Iris pigment epithelial cell (primary cell): ENCODE measurements at places on chromosomes 1 and 21.

- DNase-seq = no peak
Observed at GRCh38 chr1:16474166-16474800, 33.8 kb downstream of the NECAP2 start.

DNA sequence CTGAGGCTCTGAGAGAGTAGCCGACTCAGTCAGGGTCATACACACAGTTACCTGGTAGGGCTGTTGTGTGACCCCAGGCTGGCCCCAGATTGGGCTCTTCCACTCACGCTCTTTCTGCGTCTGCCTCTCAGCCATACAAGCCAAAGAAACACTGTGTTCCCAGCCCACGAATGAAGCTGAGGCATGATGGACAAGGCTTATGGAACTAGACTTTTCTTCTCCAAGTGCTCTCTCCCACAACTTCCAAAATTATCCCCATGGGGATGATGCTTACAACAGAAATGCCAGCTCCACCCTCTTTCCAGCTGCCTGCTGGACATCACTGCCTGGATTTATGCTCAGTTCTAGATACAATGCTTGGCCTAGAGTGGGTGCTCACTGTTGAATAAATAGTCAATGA lies 102.8 kb upstream of the JUN start:
- DNase-seq = no peak

GRCh38 chr1:225253784-225254183 lies 174.1 kb downstream of the LBR start:
- peak; percentile 13 for DNase-seq

GRCh38 chr1:167791281-167792187 lies 69.8 kb downstream of the MPZL1 start:
- DNase-seq = peak; percentile 82

DNA sequence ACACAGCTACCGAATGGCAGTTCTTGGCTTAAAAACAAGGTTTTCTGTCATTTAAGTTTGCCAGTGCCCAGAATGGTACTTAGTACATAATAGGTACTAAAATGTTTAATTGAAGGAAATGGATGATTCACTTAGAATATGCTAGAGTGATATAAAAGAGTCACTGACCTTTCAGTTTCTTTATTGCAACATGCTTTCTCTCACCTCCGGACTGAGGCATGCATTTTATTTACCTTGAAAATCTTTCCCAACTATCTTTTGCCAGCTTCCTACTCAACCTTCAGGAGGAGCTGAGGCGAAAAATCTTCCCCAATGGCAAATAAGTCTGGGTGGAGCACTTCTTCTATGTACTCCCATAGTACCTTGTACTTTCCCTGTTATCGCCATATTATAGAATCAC lies 244.9 kb downstream of the ZNF648 start:
- no peak for DNase-seq

GRCh38 chr1:2203671-2204414 lies 9.3 kb upstream of the FAAP20 start:
- no peak for DNase-seq

DNA sequence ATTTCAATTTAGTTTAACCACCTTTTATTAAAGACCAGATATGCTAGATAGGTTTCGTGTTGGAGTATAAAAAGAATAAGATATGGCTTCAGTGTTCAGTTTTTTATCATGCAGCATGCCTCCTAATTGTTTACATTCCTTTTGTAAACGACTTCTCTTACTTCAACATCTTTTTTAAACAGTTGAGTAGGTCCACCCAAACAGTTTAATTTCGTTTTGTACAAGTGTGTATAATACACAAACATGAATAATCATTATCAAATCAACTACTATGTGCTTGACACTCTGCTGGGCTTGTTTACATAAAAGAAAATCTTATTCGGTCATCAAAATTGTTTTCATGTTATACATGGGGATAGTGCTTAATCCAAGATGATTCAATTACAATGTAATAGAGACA lies 906.3 kb upstream of the ADGRL4 start:
- no peak for DNase-seq

GRCh38 chr21:32735524-32735923 lies 7.7 kb upstream of the SYNJ1 start:
- DNase-seq = no peak

GRCh38 chr1:70003211-70003908 lies 202.0 kb downstream of the LRRC40 start:
- no peak for DNase-seq

DNA sequence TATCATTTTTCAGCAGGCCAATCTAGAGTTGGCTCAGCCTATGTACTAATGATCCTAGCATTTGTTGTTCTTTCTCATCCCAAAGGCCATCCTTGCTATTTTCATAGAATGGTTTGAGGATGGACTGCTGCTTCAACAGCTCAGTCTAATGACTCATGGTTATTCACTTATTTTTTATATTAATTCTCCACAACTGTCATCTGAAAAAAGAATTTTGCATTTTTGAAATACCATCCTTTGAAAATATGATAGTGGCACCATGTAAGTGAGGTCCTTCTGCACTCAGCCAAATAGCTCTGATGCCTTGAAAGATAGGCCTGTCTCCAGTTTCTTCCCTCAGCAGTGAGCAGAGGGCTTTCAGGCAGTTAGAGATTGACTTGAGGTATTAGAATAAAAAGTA lies 377.5 kb downstream of the LMO4 start:
- DNase-seq = no peak

GRCh38 chr1:30923597-30923996 lies 15.0 kb upstream of the SDC3 start:
- peak; percentile 65 for DNase-seq

DNA sequence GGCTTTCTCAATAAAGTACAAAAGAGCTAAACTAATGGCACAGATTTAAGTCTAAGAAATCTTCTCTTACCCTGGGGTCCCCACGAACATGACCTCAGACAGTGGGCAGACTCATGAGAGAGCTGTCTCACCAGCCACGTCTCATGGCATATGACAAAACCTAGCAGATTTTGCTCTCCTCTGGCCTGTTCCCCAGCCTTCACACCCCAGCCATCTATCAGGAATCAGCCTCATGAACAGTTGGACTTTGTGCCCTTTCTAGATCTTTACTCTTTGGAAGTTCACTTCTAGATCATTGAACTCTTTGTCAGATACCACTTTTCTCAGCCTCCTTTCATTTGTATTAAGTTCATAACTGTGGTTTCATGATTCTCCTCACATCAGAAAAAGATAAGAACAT lies 14.2 kb upstream of the HSD3B1 start:
- DNase-seq = no peak

- DNase-seq = no peak
Observed at GRCh38 chr1:200917291-200917817, 22.7 kb downstream of the INAVA start.

DNA sequence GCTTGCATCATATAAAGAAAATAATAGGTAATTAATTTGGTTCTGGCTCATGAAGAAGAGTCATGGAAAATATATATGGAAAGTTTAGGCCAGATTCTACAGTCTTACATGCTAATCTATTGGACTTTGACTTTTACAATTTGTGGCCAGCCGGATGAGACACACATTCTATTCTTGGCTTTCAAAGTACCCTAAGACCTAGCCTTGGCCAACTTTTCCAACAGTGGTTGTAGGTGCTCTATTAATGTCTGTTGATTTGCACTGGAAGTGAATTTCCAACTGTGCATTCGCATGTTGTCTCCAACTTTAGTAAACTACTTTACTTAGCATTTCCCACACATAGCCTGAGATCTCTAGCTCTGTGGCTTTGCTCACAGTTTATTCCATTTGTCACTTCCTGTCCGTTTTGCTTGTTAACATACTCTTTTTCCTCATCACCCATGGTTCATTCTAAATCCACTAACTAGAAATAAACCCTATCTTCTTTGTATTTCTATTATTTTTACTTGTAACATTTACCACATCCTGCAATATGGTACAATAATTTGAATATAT lies 644.0 kb downstream of the PTPRC start:
- peak; percentile 71 for DNase-seq

GRCh38 chr21:32131164-32131563 lies 147.7 kb downstream of the MIS18A start:
- DNase-seq = no peak

GRCh38 chr1:226873771-226874578 lies 3.6 kb downstream of the PSEN2 start:
- no peak for DNase-seq

- DNase-seq = peak; percentile 99
Observed at GRCh38 chr1:54850737-54851136, 36.3 kb downstream of the DHCR24 start.

DNA sequence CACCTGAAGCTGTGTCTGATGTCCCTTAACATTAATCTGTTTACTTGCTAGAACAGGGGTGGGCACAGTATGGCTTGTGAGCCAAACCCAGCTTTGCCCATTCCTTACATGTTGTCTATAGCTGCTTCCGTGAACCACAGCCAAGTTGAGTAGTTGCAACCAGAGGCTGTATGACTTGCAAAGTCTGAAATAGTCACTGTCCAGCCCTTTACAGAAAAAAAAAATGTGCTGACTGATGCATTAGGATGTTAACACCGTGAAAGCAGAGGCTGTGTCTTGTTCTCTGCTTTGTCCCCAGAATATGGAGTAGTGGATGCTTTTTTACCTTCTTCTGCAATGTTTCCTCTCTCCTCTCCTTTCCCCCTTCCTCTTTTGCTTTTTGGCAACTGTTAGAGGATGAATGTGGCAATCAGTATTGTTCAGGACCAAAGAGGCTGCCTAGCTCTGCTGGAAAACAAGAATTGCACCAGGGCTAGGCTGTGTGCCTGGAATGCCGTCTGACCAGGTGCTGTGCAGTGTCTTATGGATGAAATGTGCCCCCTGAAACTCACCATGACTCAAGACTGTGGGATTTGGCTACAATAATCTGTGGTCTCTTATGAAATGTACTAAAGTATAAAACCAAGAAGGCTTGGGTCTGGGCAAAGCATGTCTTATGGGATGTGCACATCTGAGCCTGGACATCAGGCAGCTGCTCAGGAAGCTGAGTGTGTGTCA lies 79.6 kb upstream of the GCLM start:
- DNase-seq = peak; percentile 88

GRCh38 chr1:233912909-233913308 lies 8.4 kb downstream of the SLC35F3 start:
- DNase-seq = no peak

DNA sequence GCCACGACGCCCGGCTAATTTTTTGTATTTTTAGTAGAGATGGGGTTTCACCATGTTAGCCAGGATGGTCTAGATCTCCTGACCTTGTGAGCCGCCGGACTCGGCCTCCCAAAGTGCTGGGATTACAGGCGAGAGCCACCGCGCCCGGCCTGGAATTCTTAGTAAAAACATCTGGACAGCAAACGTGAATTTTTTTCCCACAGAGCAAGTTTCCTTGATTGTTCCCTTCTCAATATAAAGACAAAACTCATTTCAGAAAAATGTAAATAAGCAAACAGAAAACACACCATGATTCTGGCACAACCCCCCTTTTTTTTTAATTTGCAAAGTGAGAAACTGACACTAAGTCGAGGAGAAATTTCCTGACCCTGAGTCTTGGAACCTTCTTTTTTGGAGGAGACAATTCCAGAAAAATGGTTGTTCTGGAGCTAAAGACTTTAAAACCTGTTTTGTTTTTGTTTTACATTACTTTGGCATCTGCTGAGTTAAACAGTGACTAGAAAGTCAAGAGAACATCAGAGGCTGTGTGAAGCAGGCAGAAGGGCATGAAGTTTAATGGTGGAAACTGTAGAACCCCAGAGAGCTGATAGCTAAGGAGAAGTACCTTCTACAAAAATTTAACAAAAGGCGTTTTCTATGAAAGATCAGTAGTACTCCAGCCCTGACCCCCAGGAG lies 10.3 kb upstream of the HMGCS2 start:
- no peak for DNase-seq

DNA sequence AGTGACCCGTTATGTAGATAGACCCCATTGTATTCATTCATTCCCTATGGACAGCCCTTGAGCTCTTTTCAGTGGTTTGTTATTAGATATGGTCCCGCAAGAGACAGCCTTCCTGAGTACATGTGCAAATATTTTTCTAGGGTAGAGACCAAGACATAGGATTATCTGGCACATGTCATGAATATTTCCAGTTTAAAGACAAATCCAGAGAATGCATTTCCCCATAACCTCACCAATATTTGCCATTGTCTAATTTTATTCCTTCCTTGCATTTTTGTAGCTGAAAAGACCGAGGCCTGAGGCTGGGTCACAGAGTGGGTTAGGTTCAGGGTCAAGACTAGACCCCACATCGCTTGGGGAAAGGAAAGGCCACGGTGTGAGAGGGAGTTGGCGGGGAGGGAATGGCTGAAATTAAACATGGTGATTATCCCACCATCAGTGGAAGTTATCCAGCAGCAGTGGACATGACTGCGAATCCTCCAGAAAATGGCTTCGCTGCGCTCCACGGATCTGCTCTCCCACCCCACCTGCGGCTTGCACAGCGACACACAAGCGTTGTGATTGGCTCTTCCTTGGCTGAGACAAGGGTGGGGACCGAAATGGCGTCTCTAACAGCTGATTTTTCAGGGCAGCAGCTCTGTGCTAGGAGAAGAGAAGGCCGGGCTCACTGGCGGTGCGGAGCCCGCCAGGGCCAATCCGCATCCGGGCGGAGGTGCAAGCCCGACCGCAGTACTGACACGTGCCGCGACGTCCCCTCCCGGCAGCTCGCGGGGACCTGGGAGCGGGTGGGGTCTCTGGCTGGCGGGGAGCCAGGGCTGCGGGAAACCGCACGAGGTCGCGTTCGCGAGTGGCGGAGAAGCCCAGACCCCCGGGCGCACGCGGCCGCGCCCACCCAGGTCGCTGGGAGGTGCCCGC lies 16.1 kb upstream of the STMN1 start:
- DNase-seq = no peak

DNA sequence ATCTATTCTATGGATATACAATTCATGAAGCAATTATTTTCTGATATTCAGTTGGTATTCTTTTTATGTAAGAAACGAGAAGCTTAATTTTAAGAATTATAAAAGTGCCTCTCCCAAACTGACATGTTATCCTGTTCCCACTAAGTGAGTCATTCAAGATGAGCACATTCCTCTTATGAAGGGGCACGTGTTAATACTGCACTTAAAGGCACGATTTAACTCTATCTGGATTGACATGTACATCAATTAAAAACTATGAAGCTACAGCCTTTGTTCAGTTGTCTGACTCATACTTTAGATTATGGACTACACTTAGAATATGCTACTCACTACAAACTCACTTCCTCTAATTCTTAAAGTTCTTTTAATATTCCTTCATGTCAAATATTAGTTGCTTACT lies 111.6 kb downstream of the CYYR1 start:
- DNase-seq = no peak
